Stimulated activated memory B cell treated with anti-CD40 and anti-IgM and Interleukin-4, amounts not matched to agents 10 μg/mL and 1 μg/mL and 100 μg/mL, for 72 hours (primary cell): ENCODE measurements at places on chromosomes 7 and 10.

DNA sequence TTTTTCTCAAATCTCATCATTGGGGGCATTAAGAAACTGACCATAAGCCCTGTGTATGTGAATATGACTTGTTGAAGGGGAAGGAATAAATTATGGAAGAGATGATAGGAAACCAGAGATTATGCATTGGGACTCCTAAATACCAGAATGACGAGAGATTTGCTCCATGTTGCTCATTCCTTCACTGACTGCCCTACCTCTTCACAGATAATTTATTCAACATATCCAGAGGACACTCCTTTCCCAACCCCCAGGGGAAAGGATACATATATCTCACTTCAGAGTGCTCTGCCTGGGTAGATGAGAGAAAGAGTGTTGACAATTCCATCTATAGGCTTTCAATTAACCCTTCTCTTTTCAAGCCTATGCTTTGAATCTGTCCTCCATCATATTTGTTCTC lies 145.3 kb upstream of the RHOBTB1 start:
- ATAC-seq = no peak

- ATAC-seq = no peak
Measured at GRCh38 chr7:37282927-37283326, 165.7 kb downstream of the ELMO1 start.

DNA sequence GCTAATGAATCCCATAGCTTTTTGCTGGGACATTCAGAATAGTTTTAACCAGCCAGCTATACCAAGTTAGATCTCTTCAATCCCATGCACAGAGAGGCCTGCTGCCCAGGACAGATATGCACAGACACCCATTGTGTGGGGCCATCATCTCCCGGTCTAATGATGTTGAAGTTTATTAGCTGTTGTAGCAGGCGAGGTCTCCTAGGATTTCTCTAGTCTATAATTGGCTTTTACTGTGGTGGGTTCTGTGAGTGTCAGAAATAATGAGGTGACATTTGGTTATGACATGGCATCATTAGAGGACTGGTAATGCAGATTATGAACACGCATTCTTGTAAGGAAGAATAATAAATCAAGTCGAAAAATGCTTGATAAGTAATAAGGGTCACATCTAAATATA lies 81.4 kb upstream of the PLPP4 start:
- no peak for ATAC-seq

DNA sequence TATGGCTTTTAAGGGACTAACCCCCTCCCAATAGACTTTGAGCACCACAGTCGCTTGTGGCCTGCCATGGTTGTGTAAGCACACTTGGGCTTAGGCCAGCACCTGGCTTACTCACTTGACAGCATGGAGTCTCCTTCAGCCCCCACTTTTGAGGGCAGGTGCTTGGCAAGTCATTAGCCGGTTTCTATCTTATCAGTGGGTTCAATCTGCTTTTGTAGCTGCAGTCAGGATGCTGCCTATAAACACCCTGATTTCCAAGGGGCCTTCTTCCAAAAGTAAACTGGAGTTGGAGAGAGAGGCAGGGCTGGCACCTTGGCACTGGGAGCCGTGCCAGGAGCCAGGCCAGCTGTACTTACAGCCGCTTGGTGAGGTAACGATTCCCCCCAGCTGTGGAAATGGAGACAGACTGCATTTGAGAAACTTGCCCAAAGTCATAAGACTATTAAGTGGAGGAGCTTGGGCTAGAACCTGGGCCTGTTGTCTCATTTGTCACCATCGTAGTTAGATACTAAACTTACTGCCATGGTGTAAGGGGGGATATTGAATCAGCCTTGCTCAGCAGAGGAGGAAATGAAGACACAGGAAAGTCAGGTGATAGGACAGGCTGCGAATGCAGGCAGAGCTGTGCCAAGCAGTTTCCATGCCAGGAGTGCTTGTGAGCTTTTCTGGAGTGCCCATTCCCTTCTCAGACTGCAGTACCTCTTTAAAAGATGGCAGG lies 92.2 kb upstream of the EFCAB10 start:
- ATAC-seq = no peak

GRCh38 chr7:74299401-74299800 lies 10.2 kb downstream of the CLIP2 start:
- ATAC-seq = no peak

GRCh38 chr7:19747740-19748339 lies 25.6 kb downstream of the TMEM196 start:
- no peak for ATAC-seq

- no peak for ATAC-seq
Measured at GRCh38 chr7:100099452-100099851, 1.7 kb downstream of the MCM7 start.

DNA sequence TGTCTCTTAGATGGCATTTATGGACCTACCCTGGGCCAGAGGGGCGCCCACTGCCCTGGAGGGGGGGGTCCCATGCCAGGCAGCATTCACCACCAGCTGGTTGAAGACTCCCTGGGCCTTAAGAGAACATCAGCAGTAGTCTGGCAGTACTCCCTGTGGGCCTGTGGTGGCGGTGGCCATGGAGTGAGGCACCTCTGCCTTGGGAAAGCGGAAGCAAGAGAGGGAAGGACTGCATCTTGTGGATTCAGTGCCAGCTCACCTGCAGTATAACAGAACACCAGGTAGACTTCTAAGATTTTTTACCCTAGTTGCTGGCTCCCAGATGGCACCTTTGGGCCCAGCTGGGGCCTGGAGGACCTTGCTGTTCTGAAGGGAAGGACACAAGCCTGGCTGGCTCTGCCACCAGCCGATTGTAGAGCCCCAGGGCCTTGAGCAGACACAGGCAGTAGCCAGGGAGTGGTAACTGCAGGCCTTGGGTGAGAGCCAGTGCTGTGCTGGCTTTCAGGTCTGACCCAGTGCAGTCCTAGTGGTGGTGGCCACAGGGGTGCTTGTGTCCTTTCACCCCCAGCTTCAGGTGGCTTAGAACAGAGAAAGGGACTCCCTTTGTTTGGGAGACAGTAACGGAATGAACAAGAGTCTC lies 15.8 kb downstream of the PLAC9 start:
- no peak for ATAC-seq
